ENCODE measurements at places on chromosomes 16 and 17. TPM values are rescaled to one million over a fixed set of nuclear protein-coding genes. Genes with fewer than 3 reads are reported as not detected.

UNK gene
- polyA plus RNA-seq: 35.4 TPM

MFAP4 gene
- polyA plus RNA-seq: 211 TPM

GUCY2D gene
- 0.34 TPM for polyA plus RNA-seq

TNFRSF17 gene
- 0.43 TPM for polyA plus RNA-seq

IL21R gene
- 0.34 TPM for polyA plus RNA-seq

MYH1 gene
- polyA plus RNA-seq: not detected

ATXN1L gene
- polyA plus RNA-seq: 36.0 TPM

SOST gene
- 47.3 TPM for polyA plus RNA-seq

CD7 gene
- 0.63 TPM for polyA plus RNA-seq

SCNN1G gene
- polyA plus RNA-seq: 54.5 TPM

CARD14 gene
- polyA plus RNA-seq: 0.59 TPM

PTX4 gene
- polyA plus RNA-seq: not detected

CEP295NL gene
- 0.10 TPM for polyA plus RNA-seq

RPTOR gene
- 15.1 TPM for polyA plus RNA-seq

DNA sequence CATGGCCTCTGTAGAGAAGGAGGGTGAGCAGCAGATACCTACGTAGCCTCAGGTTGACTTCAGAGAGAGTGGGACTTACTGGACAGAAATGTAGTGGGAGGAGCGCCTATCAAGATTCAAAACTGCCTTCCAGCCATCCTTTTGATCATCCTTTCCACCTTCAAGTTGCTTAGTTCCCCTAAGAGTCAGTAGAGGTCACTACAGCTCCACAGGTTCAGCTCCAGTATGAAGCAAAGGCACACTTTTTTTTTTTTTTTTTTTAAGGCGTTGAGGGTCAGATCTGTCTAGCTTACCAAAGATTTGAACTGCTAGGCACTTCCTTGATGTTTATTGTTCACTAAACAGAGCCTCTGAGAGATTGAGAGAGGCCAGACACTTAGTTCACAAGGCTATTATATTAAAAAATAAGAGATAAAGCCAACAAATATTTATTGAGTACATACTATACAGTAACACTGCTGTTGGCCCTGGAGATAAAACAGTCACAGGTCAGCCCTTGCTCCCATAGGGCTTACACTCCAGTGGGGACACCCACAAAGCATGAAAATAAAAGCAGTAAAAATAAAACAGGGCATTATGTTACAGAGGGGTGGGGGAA lies 3.1 kb downstream of the RNF227 start:
- no peak for DNase-seq

GRCh38 chr16:8568231-8568617 lies 22.1 kb downstream of the TMEM114 start:
- DNase-seq: no peak

DNA sequence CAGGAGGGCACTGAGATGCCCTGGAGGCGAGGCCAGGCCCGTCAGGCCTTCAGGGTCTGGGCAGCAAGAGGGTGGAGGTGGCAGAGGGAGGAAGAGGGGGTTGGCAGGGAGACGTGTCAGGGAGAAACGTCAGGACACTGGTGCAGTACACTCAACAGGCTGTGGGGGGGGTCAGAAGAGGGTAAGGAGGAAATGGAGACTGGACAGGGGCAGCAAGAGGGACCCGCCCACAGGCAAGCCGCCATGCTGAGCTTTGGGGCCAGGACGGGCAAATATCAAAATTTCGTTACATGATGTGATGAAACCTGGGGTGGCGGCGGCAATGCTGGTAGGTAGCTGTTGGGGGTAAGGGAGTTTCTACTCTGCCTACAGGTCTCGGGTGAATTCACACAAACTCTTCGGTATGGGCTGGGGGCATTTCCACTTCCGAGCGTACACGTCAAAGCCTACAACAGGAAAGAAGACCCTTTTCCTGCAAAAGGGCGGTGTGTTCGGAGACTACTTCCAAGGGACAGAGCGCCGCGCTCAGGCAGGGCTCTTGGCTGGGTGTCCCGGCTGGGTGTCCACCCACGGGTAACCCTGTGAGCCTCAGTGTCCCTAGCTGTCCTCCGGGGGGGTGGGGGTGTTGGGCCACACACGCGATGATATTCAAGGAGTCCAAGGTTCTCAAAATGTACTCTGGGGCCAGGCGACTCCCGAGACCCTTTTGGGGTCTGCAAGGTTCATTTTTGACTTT lies 43.3 kb upstream of the ATP2A3 start:
- no peak for DNase-seq

GRCh38 chr16:88922114-88922825 lies 54.7 kb downstream of the CBFA2T3 start:
- DNase-seq: no peak

DNA sequence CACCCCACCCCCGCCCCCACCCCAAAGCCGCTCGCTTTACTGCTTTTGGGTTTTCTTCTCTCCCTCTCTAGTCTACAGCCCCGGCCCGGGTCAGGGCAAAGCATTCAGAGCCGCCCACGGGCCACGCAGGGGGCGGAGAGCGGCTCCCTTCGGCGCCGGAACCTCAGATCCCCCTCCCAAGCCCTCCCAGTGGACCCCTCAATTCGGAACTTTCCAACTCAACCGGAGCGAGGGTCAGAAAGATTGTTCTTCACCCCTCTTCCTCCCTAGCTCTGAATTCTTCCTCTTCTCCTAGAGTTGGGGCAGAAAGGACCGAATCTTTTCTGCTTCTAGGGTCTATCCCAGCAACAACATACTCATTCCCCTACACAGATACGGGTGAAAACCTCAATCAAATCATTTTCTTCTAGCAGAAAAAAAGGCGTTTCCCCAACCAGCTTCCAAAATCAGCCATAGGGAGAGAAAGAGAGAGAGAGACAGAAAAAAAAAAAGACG lies 1.0 kb downstream of the HOXB2 start:
- DNase-seq: no peak

DNA sequence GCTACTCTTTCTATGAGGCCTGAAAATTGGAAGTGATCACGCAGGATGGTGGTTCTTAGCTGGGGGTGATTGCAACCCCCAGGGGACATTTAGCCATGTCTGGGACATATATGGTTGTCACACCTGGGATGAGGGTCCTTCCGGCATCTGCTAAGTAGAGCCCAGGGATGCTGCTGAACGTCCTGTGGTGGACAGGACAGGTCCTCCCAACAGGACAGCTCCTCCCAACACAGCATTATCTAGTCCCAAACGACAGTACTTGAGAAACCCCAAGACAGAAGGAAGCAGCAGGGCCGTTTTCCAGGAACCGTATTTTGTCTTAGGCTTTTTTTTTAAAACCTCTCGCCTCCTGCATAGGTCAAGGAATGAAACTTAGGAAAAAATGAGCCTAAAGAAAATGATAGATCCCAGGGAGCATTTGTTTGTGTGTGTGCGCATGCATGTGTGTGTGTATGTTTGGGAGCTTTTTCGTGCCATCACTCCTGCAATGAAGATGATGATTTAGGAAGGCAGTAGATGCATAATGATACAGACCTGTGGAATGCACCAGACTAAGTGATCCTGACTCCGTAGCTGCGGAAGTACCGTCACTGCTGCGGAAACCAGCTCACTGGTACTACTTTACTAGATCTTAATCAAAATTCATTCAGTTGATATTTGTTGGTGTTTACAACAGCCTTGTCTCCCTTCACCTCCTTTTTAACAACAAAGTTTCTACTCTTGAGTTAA lies 118.2 kb downstream of the SNX29 start:
- DNase-seq: no peak

DNA sequence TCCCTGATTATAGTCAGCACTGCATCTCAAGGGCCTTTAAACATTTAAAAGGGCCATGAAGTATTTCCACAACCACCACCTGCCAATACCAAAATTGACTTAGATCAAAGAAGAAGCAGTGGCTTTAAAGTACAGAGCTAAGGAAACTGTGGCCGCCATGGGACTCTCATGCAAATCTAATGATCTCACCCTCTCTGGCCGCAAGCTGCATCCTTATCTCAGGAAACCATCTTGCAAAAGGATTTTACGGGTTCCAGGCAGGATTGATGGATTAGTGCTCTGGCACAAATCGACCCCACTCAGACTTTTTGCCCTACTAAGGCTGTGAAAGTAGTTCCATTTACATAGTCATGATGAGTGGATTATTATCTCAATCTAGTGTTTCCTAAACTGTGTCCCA lies 22.6 kb downstream of the CDRT4 start:
- DNase-seq: no peak

- no peak for DNase-seq
These were observed 8.9 kb downstream of the UNK start for GRCh38 chr17:75793460-75793859.

DNA sequence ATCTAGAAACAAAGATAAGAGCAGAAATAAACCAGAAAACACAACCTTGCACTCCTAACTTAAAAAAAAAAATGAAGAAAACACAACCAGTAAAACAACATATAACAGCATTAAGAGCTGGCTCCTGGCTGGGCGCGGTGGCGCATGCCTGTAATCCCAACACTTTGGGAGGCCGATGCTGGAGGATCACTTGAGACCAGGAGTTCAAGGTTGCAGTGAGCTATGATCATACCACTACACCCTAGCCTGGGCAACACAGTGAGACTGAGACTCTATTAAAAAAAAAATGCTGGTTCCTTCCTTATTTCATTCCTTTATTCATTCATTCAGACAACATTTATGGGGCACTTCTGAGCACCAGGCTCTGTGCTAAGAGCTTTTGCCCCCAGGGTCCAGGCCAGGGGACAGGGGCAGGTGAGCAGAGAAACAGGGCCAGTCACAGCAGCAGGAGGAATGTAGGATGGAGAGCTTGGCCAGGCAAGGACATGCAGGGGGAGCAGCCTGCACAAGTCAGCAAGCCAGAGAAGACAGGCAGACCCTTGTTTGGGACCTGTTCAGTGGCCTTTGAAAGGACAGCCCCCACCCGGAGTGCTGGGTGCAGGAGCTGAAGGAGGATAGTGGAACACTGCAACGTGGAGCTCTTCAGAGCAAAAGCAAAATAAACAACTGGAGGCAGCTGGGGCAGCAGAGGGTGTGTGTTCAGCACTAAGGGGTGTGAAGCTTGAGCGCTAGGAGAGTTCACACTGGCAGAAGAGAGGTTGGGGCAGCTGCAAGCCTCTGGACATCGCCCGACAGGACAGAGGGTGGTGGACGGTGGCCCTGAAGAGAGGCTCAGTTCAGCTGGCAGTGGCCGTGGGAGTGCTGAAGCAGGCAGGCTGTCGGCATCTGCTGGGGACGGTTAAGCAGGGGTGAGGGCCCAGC lies 2.6 kb downstream of the STH start:
- no peak for DNase-seq

DNA sequence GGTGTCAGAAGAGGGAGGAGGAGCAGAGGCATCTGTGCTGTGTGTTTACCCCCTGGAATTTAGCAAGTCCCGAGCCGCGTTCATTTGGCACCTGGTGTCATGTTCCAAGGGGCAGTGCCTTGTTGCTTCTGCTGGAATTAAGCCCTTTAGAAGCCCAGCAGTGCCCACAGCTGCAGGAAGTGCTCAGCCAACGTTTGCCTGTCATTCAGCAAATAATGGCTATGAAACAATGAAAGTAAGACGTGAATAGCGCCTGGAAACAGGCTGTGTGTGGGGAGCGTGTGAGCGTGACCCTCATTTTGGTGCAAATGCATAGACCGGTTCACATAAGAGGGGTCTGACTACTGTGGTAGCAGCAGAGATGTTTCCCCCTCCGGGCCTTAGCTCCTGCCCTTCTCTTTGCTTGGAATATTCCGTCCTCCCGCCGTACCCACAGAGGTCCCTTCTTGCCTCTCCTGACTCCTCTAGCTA lies 5.8 kb upstream of the ATP2C2 start:
- DNase-seq: no peak

DNA sequence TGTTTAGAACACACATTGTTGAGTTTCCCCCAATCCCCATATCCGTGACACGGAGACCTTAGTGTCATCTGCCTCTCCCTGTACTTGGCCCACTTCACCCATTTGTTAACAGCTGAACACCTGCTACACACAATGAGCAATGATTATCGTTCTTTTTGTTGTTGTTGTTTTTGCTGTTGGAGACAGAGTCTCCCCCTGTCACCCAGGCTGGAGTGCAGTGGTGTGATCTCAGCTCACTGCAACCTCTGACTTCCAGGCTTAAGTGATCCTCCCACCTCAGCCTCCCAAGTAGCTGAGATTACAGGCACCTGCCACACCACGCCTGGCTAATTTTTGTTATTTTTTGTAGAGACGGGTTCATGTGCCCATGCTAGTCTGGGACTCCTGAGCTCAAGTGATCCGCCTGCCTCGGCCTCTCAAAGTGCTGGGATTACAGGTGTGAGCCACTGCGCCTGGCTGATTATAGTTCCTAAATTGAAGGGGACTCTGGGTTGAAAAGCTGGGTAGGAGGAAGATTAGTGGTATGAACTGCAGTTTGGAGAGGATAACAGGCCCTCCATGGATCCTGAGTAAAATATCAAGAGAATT lies 21.6 kb downstream of the NDE1 start:
- DNase-seq: no peak

DNA sequence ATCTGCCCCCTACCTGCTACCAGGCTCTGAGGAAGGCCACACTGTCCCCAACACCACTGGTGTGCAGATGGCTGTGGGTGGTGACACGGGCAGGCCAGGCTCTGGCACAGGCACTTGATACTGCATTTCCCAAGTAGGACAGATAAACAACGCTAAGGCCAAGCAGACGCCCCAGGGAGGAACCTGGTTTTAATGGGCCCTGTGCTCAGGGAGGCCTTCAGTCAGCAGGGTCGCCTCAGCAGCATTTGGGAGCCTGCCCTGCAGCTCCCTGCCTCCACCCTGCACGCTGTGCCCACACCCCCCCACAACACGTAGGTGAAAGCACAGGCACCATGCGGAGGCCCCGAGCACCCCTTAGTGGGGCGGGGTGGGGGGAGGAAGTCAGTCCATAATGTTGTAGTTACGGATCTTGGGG lies 3.3 kb upstream of the FASN start:
- DNase-seq: no peak

DNA sequence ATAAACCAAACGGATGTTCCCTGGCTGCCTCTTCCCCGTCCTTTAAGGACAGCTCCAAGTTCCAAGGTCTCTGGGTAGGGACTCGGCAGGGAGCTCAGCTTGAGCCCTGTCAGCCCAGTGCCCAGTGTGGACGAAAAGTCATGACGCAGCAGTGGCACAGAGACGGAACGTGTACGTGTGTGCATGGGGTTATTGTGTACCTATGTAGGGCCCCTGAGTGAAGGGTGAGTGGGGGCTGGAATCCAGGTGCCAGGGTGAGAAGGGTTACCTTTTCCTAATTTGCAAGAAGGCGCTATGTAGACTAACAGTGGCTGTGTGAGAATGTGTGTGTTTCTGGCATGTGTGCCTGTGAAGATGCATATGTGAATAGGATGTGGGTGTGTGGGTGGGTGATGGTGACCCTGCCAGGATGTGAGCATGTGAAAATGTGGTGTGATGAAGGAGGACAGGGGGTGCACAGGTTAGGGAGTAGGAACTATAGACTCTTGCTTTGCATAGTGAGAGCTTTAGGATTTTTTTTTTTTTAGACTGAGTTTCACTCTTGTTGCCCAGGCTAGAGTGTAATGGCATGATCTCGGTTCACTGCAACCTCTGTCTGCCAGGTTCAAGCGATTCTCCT lies 6.0 kb downstream of the SCN4A start:
- no peak for DNase-seq

- DNase-seq: no peak
These were observed 25.3 kb downstream of the CMIP start for GRCh38 chr16:81469710-81470535.

- DNase-seq: no peak
These were observed 5.0 kb upstream of the ALDH3A1 start for GRCh38 chr17:19753051-19753509.
